ENCODE measurements at places on chromosomes 3 and 15.

GRCh38 chr3:11197484-11197883 is 43.2 kb downstream of the HRH1 start:
- DNase-seq: no peak

DNA sequence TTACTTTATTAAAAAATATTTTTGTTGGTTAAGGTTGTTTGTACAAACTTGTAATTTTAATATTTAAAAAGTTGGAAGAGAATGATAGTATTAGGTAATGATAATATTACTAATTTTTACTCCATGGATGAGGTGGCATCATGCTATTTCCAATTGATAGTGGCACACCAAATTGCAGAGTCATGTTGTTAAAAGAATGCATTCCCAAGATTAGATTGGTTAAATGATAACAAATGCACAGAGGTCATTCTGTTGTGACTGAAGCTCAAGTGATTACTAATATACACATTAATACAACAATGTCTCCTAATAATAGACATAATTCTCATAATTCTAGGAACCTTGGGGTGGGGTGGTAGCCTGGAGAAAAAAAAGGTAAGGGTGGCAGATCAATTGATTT is 73.2 kb upstream of the ZBED2 start:
- no peak for DNase-seq

DNA sequence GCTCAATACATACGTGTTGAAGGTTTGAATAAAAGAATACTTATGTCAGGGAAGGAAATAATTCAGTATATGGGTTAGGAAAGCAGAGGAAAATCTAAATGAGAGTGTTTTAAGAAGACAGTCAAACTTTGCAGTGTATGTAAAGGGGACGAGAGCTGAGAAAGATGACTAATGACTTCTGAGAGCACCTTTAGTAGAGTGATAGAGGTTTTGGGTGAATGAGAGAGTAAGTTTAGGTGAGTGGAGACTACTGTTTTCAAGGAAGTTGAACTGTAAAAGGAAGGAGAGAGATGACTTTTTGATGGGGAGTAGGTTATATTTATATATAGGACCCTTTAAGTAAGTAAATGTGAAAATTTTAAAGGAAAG is 9.4 kb downstream of the TBC1D23 start:
- DNase-seq: no peak

GRCh38 chr15:96047255-96047931 is 283.1 kb upstream of the NR2F2 start:
- no peak for DNase-seq

DNA sequence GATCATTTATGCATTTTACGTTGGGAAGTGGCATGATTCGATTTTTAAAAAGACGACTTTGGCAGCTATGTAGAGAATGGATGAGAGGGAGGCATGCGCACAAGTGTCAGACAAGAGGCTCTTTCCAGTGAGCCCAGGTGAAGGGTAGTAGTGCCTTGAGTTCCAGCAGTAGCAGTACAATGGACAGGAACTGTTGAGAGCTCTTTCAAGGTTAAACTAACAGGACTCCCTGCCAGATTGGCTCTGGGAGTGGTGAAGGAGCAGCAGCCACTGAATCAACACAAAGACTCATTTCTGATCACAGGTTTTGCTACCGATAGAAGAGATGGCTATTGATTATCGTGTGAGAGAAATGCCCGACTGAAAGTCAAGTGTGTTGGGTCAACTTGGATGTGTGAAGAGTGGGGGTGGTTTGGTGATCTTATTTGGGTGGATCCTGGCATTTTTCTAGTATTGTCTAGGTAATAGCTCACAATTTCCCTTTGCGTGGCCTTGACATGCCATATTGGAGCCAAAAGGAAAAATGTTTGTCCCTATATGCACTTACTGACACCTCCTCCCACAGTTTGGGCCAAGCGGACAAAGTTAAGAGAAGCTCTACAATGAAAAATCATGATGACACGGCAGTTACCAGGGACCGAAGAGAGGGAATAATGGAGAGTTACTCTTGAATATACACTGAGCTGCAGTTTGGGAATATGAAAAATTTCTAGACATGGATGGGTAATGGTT is 81.6 kb upstream of the MDFIC2 start:
- no peak for DNase-seq

DNA sequence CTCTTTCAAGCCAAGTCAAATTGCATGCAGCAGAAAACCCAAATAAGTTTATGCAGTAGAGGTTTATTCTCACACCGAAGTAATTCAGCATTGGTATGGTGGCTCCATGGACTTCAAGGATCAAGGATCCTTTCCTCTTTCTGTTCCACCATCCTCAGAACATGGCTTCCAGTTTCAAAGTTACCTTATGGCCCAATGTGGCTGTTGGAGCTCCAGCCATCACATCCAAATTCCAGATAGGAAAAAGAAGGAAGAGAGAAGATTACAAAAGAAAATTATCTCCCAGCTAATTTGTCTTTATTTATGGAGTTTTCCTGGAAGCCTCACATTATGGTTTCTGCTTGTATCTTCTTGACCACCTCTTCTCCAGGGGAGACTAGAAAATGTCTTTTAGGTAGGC is 282.5 kb upstream of the CTDSPL start:
- DNase-seq: no peak

GRCh38 chr15:57313134-57313483 is 63.2 kb upstream of the CGNL1 start:
- DNase-seq: no peak

GRCh38 chr15:99925661-99926461 is 192.6 kb upstream of the LYSMD4 start:
- peak; percentile 78 for DNase-seq

DNA sequence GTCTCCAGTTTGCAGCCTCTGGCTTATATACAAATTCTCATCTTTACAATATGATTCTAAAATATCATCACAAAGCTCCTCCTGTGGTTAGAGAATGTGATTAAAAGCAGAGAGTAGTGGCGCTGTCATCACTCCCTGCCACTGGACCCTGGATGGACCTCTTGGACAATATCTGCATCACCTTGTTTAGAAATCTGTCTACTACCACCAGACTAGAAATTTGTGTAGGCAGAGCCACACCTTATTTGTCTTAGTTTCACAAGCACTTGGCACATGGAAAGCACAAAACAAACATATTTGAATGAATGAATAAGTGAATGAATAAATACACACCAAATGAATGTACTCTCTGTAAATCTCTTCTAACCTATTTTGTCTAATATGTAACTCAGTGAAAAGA is 68.1 kb downstream of the IMPG2 start:
- no peak for DNase-seq

- no peak for DNase-seq
Measured at GRCh38 chr3:186828340-186828739, 14.2 kb upstream of the ADIPOQ start.

All from activated CD4-positive, alpha-beta T cell treated with anti-CD3 and anti-CD28 coated beads for 4 hours (primary cell).